Stimulated activated CD4-positive, alpha-beta T cell treated with anti-CD3 and anti-CD28 coated beads, TNF-alpha, amount 100 ng/mL, for 48 hours (primary cell): ENCODE measurements at places on chromosomes 3 and 15.
A peak's percentile ranks its signal among the peaks of the same experiment; 100 is the strongest.

DNA sequence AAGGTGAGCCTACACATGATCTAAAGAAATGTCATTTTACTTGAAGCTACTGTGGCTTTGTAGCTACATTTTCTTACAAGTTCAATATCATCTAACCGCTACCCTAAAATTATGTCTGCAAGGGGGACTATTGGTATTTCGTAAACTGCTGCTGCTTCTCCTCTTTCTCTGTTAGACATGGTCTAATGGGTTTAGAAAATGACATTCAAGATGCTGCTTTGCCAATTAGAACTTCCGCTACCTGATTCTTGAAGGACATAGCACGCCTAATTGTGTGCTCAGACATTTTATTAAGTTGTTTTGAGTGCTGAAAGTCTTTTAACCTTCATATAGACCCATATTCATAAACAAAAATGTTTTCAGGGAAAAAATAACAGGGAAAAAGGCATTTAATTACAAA lies 283.7 kb upstream of the ICE2 start:
- DNase-seq, result no peak

GRCh38 chr3:90092994-90093393 lies 985.6 kb downstream of the EPHA3 start:
- no peak for DNase-seq

DNA sequence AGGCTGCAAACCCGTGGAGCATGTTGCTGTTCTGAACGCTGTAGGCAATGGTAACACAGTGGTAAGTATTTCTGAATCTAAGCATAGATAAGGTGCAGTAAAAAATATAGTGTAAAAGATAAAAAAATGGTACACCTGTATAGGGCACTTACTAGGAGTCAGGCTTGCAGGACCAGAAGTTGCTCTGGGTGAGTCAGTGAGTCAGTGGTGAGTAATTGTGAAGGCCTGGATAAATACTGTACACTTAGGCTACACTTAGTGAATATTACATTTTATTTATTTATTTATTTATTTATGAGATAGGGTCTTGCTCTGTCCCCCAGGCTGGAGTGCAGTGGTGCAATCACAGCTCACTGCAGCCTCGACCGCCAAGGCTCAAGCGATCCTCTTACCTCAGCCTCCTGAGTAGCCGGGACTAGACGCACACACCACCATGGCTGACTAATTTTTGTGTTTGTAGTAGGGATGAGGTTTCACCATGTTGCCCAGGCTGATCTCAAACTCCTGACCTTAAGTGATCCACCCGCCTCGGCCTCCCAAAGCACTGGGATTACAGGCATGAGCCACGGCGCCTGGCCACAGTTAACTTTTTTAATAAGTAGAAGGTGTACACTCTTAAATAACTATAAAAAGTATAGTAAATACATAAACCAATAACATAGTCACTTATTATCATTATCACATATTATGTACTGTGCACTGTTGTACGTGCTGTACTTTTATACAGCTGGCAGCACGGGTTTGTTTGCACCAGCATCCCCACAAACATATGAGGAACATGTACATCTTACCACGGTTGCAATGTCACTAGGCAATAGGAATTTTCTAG lies 155.1 kb downstream of the IGF1R start:
- no peak for DNase-seq

DNA sequence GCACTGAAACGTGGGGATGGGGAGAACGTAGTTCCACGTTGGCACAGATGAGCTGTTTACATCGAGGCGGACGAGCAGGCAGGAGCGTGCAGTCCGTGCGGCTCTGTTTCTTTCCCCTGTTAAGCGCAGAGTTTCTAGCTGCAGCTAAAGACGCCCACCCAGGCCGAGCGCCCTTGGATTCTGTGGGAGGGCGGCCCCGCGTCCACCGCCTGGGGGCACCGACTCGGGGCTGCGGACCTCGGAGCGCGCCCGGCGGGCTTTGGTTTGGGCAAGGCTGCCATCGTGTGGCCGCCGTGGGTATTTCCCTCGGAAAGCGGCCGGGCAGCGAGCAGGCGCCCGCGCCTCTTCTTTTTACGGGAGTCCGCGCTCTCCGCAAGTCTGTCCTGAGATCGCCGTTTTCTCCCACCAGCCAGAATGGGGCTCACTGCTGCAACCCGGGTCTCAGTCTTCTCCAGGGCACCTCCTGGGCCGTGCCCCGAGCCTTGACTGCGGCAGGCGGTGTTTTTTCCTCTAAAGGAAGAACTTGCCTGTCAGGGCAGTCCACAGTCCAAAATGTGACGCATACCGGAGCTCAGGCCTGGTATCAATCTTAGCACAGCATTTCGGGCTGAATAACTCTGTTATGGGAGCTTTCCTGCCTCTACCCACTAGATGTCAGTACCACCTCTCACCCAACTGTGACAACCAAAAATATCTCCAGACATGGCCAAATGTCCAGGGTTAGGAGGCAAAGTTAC lies 219.9 kb upstream of the IGF1R start:
- DNase-seq, result peak; percentile 57

DNA sequence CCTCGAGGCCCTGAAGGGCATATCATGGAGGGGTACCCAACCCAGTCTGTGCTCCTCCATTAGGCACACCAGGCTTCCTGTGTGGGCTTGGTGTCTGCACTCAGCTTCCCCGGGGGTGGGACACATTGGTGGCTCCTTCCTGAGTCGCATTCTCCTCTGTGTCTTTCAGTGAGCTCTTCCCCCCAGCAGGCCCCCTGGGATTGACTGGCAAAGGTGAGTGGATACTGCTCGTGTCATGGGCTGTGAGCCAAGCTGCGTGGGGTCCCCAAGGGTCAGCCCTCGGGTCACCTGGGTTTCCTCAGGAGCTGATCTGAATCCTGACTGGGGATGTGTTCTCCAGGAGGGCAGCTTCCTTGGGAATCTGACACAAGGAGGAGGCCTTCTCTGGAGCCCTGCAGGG lies 231.0 kb downstream of the SNRPN start:
- no peak for DNase-seq

DNA sequence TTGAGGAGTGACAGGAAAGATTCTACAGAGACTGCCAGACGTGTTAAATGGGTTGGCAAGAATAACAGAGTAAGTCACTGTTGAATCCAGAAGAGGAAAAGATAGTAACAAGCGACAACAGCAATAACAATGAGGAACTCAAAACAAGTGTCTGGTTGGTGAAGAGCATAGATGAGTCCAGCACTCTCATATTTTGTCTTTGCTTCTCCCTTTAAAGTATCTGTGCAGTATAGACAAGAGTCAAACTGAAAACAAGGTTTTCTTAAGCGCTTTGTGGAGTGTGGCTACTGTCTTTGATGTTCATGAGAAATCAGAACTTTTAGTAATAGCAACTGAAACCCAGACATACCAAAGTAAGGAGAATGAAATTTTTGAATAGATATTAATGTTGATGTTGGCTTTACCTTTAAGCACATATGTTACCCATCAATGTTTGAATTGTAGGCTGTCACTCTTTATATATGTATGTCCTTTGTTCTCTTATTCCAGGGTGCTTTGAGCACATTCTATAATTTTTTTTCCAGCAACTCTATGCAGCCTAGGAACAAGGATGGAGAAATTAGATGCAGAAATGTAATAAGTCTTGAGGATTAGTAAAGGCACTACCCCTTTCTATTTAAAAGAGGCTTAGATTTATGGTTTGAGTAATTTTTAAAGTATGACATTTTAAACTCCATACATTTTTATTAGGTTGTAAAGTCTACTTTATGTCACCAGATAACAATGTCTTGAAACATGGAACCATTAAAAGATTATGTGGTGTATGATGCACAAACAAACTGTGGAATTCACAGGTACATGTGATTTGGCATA lies 185.5 kb downstream of the NFKBIZ start:
- DNase-seq, result no peak

GRCh38 chr3:135516143-135516542 lies 449.4 kb upstream of the PPP2R3A start:
- no peak for DNase-seq

DNA sequence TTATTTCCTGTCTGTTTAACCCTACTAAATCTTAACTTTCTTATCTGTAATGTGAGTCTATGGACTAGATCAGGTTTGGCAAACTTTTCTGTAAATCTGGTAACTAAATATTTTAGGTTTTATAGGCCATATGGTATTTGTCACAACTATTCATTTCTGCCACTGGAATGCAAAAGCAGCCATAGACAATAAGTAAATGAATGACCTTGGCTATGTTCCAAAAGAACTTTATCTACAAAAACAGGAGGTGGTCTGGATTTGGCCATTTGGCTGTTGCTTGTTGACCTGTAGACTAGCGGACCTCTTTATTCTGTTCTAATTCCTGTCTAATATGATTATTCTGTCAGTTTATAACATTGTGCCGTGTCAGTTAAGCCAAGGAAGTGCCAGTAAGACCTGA lies 314.2 kb downstream of the LPP start:
- no peak for DNase-seq

DNA sequence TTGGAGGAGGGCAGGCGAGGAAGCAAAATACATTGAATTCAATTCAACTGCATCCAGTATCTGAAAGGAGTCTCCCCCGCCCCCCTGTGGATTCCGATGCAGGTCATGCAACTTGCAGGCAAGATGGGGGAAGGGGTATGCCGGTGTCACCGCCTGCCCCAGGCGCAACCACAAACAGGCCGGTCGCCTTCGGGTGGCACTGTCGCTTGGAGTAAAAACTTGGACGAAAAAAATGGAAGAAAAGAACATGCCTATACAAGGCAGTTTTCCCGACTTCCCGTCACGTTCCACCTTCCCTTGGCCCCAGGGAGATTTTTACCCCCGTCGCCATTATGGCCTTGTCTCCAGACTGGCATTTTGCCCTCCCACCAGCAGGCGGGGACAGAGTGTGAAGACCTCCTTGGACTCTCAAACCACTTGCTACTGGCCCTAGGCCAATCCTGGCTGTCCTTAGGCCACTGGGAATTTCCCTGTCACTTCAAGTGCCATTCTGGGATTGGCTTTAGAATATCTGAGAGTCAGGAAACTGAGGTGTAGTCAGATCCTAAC lies 1.6 kb upstream of the NTRK3 start:
- DNase-seq, result no peak

DNA sequence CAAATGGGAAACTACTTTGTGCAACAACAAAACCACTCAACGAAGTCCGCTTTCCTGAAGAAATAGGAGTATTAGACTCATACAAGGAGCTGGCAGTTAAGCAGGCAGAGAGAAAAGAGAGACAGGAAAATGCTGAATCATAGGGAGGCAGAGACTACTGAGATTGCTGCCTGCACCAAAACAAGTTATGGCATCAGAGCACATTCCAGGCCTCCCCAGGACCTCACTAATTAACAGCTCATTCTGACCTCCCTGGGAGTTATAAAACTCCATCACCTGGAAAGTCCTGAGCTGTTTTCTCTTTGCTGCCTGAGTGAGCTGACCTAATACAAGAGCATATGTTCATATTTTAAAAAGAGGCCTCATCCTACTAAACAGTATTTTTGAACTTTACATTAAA lies 741.0 kb downstream of the MCTP2 start:
- DNase-seq, result no peak
